Upper lobe of left lung (tissue), 6 donors: ENCODE measurements at places on chromosomes 4 and X.

GRCh38 chrX:3651277-3651676 is 62.2 kb downstream of the PRKX start:
- no peak for DNase-seq

GRCh38 chr4:54840430-54840829 is 182.7 kb downstream of the KIT start:
- no peak for DNase-seq

DNA sequence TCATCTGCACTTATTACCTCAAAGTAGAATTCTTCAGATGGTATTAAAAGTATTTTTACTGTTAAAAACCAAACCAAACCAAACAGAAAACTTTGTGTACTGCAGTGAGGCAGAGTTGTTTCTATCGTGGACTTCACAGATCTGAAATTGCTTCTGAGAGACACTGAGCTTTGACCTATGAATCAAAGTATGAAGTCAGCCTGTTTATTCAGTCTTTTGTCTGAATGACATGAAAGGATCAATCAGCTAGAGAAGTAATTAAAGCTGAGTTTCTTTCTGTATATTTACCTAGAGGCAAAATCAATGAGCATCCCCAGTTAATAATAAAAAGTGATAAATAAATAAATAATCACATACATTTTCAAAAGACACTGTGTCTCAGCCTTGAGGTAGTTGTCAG is 2121.0 kb downstream of the PCDH7 start:
- no peak for DNase-seq

DNA sequence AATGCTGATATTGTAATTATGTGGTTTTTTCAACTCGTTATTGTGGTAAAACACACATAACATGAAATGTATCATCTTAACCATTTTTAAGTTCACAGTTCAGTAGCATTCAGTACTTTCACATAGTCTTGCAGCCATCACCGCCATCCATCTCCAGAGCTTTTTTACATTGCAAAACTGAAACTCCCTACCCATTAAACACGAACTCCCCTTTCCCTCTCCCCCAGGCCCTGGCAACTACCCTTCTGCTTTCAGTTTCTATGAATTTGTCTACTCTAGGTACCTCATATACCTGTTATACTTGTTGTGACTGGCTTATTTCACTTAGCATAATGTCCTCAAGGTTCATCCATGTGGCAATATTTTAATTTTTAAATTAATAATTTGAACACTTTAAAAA is 380.6 kb downstream of the MAPK10 start:
- no peak for DNase-seq

- DNase-seq, result no peak
Observed at GRCh38 chrX:1486177-1486576, 33.5 kb upstream of the ASMTL start.

DNA sequence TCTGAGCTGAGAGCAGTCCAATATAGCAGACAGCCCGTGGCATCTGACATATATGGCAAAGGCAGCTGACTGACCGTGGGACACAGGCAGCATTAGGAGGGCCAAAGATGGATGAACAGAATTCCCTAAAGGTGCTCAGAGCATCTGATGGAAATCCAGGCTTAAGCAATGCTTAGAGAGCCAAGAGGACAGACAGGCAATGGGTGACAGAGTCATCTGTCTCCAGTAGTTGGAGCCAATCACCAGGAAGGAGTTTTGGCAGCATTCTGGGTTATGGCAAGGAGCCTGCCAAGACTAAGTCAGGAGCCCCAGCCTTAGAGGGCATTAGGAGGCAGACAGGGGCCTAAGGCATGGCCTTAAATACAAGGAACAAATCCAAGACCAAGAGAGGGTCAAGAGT is 153.3 kb upstream of the USP9X start:
- no peak for DNase-seq

- no peak for DNase-seq
Observed at GRCh38 chrX:16124201-16124600, 836 bp downstream of the GRPR start.

GRCh38 chr4:142181021-142181420 is 544.6 kb downstream of the IL15 start:
- DNase-seq, result no peak

- DNase-seq, result no peak
Observed at GRCh38 chrX:72666451-72666850, 47.7 kb downstream of the PHKA1 start.

DNA sequence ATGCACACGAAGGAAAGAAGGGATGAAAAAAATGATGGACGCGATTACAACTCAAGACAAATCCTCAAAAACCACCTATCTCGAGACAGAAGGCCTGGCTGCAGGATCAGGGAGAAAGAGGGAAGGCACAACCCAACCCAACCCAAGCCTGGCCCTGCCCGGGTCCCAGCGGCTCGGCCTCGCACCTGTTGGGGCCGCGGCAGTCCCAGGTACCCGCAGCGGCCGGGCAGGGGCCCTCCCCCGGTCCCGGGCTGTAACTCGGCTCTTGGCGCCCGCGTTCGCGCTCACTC is 464 bp downstream of the RASGEF1B start:
- no peak for DNase-seq

DNA sequence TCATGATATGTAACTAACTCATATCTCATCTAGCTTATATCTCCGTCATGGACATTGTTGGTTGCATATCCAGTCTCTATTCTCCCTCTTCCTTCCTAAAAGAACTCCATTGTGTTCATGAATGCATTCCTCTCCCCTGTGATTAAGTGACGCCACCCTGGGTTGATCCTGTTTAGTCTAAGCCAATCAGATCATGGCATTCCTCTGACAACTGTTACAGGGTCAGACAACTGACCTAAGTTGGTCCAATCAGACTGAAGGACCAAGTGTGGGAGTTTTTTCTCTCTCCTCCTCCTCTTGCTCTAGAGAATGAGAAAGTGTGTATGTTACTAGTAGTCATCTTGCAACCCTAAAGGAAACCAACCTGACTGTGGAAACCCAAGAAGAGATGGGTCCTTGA is 3.6 kb downstream of the APOO start:
- no peak for DNase-seq

GRCh38 chrX:123876177-123876576 is 16.3 kb downstream of the XIAP start:
- no peak for DNase-seq

- no peak for DNase-seq
Observed at GRCh38 chrX:138847930-138848329, 136.4 kb upstream of the FGF13 start.

GRCh38 chr4:166363198-166363597 is 490.2 kb downstream of the TLL1 start:
- no peak for DNase-seq

DNA sequence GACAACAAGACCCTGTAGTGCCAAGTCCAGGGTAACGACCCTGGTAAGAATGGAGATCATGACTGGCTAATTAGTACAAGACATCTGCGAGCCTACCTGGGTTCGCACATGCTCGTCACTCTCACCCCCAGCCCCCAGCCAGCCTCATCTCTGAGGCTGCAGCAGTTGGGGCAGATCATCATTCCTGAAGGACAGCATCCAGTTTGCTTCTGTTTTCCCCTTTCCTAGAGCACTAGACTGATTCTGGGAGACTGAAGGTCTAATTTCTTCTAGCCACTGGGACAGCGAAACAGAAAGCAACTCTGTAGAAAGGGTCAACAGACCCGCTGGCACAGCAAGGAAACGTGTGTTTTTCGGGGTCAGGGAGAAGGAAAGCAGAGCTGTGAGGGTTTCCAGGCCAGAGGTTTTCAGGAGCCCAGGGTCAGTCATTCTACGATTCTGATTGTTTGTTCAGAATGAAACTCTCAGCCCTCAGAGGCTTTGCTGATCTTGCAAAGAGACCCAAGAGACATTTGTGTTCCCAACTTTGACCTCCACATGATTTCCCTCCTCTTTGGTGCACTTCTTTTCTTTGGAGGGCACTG is 343.1 kb upstream of the NOCT start:
- DNase-seq, result no peak
